ENCODE measurements at places on chromosomes 13 and 19.

DNA sequence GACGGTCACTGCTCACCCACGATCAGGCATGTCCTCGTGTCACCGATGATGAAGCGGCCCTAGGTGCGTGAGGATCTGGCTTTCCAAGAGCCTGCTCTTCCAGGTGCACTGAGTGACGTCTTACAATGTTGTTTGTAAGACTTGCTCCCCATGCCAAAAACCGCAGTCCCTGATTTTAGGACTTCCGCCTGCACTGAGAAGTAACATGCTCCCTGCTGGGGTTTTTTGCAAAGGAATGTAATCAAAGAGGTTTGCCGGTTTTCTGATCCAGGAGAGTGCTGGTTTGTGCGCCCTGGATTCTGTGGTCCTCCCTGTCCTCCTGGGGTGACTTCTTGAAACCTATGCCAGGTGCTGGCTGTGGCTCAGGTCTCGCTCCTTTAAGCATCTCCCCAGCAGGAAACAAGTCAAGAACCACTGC is 38.8 kb downstream of the MYO9B start:
- no peak for DNase-seq

DNA sequence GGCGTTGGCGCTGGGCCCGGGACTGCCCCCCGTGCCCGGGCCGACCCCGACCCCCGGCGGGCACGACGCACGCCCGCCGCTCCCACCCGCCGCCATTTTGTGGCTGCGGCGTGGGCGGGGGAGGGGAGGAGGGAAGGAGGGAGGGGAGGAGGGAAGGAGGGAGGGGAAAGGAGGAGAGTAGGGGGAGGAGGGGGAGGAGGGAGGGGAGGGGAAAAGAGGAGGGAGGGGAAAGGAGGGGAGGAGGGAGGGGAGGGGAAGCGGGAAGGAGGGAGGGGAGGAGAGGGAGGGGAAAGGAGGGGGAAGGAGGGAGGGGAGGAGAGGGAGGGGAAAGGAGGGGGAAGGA is at the start of gene BTBD2:
Gene BTBD2, minus strand, starts transcription at position 107 of the 343 bp plus-strand sequence. Its CDS starts 11 bp downstream, at position 96.
- DNase-seq, result peak; percentile 66

DNA sequence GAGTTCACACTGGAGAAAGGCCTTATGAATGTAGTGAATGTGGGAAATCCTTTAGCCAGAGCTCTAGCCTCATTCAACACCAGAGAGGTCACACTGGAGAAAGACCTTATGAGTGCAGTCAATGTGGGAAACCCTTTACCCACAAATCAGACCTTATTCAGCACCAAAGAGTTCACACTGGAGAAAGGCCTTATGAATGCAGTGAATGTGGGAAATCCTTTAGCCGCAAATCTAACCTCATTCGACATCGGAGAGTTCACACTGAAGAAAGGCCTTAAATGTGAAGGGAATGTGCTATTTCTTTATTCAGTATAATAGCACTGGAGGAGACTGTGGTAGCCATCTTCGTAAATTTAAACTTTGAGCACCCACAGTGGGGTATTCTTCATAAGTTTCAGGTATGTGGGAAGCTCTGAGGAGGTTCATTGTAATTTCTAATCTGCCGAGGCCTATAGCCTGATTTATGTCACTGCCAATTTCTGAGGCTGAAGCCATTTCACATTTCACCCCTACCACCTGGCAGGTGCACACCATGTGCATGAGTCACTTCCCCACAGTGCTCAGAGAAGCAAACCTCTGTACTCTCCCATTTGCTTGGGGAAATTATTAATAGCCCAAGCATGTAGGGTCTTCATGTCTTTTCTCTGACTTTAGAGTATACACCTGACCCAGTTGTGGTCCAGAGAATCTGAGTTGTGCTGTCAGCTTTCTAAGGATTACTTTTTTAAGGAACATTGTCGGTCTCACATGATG is 6.4 kb downstream of the ZNF551 start:
- DNase-seq, result no peak

DNA sequence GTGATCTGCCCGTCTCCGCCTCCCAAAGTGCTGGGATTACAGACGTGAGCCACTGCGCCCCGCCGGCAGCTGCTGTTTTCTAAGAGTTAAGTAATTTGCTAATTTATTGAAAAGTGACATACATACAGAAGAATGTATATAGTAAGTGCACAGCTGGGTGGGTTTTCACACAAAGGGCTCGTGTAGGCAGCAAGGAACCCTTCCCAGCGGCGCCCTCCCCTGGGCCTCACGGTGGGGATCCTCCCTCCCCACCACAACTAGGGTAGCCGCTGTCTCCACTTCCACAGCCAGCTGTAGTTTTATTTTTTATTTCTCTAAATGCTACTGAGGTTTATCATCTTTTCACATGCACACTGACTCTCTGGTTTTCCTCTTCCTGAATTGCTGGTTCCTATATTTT is 64.9 kb downstream of the CRYL1 start:
- DNase-seq, result no peak

GRCh38 chr13:98826146-98826545 is 73.7 kb upstream of the SLC15A1 start:
- no peak for DNase-seq

GRCh38 chr19:38320969-38321339 is 1.3 kb downstream of the KCNK6 start:
- DNase-seq, result no peak

DNA sequence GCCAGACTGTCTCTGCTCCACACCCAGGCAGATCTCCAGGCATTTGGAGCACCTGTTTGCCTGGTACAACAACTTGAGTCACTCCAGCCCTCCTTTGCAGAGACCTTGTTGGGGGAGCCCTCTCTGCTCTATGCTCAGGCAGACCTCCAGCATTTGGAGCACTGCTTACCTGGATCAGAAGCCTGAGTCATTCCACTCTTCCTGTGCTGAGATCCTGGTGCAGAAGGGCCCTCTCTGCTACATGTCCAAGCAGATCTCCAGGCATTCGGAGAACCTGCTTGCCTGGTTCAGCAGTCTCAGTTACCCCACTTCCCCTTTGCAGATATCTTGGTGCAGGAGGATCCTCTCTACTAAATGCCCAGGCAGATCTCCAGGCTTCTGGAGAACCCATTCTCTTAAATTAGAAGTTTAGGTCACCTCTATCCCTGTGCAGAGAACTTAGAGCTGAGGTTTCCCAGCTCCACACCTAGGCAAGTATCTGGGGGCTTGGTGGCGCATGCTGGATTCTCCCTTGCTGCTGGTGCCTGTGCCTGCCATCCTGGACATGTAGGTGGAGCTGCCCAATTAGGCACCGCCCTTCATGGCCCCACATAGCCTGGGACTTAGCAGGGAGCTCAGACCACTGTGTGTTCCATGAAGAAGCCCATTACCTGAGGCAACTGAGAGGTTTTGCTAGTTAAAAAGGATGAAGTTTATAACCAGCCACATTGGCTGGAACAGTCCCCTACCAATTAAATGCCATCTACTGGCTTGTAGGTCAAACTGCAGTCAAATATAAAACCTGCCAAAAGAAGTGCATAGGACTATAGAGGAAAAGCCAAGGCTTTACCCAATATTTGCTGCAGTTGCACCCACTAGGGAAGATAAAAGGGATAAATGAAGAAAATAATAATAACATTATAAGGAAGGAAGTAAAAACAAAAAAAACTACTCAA is 97.6 kb upstream of the SLITRK6 start:
- DNase-seq, result no peak

- no peak for DNase-seq
Observed at GRCh38 chr13:34933786-34934185, 8.3 kb upstream of the NBEA start.

- DNase-seq, result no peak
Observed at GRCh38 chr19:50669302-50670101, 20.3 kb downstream of the C19orf81 start.

All from left kidney (tissue), 8 donors.